Stimulated activated CD4-positive, alpha-beta T cell treated with anti-CD3 and anti-CD28 coated beads, Interleukin-1b, Interleukin-23, amount 100 ng/mL, for 24 hours (primary cell): ENCODE measurements at places on chromosomes 11 and 22.

- no peak for DNase-seq
Measured at GRCh38 chr11:36471577-36471976, 38.5 kb downstream of the TRAF6 start.

- no peak for DNase-seq
Measured at GRCh38 chr11:16587670-16588069, 150.8 kb upstream of the C11orf58 start.

GRCh38 chr11:67024410-67024809 is 1.5 kb downstream of the SYT12 start:
- no peak for DNase-seq

DNA sequence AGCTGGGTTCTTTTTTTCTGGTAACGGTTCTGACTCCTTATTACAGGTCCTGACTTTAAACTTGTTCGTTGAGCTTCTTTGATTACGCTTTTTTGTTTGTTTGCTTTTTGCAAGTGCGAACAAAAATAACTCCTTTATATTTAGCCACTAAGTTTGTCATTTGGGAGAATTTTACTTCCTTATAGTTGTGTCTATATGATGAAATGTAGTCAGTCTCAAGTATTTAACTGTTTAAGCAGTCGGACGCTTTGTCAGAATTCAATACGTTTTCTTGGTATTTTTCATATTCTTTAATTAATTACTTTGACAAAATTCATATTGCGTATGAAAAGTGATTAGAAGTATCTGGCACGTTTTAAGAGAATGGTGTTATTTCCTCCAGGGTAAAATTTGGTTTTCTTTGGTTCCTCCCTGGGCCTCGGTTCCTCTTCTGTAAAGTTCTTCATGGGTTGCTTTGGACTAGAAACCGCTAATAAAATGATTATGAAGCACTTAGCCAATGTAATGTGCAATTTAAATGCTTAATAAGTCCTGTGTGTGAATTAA is 1.3 kb downstream of the CBL start:
- DNase-seq, result no peak

GRCh38 chr22:46626911-46627805 is 7.0 kb downstream of the GRAMD4 start:
- DNase-seq, result no peak

DNA sequence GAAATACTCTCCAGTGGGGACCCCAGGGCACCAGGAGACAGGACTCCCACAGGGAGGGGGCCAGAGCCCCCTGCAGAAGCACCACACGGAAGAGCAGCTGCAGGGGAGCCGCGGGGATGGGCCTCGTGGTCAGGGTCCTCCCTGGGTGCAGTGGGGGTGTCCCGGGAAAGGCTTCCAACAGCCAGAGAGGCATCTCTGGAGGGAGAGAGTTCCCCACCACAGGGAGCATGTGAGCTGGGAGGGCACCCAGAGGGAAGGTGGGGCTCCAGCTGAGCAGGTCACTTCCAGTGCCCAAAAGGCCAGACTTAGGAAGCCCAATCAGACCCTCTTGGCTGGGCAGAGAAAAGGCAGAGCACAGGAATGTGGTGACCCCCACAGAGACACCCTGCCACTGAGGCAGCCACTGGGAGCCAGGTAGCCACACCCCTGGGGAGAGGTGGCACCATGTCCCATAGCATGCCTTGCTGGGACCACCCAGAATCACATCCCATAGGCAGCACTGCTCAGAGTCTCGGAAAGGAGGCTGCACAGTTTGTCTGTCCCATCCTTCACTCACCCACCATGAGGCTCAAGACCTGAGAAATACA is 49.9 kb upstream of the LMO1 start:
- DNase-seq, result no peak

DNA sequence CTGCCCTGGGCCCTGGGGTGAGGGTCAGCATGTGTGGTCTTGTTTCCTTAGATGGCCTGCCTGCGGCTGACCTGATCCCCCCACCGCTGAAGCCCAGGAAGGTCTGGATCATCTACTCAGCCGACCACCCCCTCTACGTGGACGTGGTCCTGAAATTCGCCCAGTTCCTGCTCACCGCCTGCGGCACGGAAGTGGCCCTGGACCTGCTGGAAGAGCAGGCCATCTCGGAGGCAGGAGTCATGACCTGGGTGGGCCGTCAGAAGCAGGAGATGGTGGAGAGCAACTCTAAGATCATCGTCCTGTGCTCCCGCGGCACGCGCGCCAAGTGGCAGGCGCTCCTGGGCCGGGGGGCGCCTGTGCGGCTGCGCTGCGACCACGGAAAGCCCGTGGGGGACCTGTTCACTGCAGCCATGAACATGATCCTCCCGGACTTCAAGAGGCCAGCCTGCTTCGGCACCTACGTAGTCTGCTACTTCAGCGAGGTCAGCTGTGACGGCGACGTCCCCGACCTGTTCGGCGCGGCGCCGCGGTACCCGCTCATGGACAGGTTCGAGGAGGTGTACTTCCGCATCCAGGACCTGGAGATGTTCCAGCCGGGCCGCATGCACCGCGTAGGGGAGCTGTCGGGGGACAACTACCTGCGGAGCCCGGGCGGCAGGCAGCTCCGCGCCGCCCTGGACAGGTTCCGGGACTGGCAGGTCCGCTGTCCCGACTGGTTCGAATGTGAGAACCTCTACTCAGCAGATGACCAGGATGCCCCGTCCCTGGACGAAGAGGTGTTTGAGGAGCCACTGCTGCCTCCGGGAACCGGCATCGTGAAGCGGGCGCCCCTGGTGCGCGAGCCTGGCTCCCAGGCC is 12.7 kb downstream of the TMEM121B start:
- no peak for DNase-seq

GRCh38 chr11:5865826-5866225 is 8.3 kb upstream of the OR52E8 start:
- no peak for DNase-seq

DNA sequence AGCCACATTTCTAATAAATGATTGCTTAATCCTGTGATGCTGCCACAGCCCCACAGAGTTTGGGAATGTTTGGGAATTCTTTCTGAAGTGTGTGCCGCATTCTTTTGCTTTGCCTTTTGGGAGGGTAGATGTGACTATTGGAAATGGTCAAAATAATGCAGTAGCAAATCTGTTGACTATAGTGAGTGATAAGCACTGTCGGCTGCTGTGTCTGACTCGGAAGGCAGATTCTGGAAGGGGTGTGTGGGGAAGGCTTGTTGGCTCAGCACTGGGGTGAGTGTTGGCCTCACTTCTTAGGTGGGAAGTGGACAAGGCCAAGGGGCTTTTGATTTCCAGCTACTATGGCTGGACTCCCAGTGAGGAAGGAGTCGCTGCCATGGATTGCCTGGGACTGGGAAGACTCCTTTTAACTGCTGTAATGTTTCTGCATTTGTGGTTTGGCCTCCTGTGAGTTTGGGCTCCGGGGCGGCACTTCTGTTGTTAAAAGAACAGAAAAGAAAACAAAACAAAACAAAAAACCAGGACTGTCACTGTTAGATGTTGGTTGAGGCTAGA is 20.1 kb downstream of the ZBTB16 start:
- DNase-seq, result no peak

DNA sequence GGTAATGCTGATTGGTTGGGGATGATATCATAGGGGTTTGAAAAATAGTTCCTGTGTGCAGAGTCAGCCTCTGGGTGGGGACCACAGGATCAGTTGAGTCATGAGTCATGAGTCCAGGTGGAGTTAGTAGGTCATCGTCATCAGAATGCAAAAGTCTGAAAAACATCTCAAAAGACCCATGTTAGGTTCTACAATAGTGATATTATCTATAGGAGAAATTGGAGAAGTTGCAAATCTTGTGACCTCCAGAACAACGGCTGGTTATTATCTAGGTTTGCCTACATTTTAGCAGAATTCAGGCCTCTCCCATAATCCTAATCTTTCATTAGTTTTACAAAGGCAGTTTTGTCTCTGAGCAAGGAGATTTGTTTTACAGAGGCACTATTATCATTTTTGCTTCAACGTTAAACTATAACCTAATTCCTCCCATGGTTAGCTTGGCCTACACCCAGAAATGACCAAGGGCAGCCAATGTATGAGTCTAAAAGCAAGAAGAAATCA is 38.9 kb downstream of the MS4A2 start:
- DNase-seq, result no peak

- DNase-seq, result no peak
Measured at GRCh38 chr11:125132071-125132470, 20.6 kb upstream of the TMEM218 start.

GRCh38 chr22:38023045-38023444 is 34.2 kb upstream of the PICK1 start:
- no peak for DNase-seq

DNA sequence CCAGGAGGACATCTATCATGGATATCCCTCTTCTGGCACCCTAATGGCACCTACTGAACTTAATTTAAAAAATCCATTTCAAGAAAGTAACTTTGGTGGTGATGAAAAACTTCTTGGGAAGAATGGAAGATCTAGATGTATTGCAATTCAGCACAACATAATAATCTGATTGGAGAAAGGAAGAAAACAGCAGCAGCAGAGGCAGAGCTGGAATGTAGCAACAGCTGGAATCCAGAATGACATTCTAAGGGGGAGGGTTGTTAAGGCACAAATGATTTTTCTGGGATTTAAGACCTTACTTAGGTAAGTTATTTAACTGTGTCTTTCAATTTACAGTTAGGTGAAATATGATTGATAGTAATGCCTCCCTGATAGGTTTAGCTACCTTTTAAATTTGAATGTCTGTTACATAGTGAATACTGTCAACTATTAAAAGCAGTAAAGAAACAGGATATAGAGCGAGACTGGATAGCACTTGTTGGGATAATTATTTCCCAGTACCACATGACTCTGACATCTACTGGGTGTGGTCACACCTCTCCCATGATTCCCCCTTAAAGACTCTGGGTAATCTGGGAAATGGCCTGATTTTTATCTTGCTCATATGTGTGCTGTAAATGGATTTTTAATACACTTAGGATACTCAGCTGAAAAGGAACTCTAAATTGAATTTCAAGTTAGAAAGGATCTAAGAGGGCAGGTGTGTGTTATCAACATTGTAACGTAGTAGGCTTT is 11.7 kb downstream of the CAPRIN1 start:
- DNase-seq, result no peak

DNA sequence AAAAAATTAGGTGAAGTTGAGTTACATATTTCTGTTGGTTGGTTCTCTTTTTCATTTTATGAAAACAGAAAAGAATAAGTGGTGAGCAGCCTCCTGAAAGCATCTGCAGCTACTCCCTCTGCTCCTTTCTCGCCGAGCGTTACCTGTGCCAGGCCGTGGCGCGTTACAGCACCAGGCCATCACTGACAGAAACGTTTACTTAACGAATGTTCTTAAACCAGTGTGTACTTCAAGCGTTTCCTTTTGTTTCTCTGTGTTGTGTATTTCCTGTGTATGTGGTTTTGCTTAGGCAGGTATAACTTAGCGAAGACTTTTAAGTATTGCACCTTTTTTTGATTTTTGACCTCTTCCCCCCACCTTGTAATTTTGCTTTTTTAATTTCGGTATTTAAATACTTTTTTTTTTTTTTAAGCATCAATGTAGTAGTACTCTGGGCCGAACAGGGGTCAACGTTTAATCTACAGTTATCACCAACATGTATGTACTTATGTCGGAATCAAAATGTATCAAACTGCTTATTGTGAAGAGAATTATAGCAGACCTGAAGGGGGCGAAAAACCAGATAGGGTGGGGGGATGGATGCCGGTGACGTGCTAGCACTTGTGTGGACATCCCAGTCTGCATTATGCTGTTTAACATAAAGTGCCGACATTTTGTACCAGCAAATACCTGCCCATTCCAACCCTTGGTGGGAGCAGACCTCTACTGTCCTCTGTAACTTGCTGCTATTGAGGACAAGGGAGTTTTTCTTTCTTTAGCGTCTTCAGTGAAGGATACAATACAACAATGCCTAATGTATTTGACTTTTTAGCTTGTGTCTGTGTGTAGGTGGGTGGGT is 21.6 kb upstream of the ADSL start:
- DNase-seq, result no peak

GRCh38 chr22:35023692-35024363 is 42.1 kb upstream of the ISX start:
- DNase-seq, result peak; percentile 57

DNA sequence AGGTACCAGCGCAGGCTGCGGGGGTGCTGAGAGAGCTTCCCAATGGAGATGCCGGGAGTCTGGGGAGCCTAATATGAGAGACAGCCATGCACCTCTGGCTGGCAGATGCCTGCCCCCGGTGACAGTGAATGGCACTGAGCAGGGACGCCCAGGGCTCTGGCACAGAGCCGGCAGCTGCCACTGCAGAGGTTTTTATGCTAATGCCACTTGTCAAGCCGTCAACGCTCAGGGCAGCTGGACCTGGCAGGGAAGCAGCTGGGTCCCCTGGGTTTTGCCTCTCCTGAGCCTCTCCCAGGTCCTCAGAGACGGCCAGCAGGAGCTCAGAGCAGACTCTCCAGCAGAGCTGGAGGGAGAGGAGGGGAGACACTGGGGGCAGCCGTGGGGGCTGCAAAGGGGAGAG is 573.6 kb downstream of the BUD13 start:
- no peak for DNase-seq

GRCh38 chr22:35708453-35708852 is 9.2 kb upstream of the APOL5 start:
- no peak for DNase-seq

GRCh38 chr22:20413217-20414058 is 19.5 kb downstream of the ZNF74 start:
- DNase-seq, result no peak

- DNase-seq, result no peak
Measured at GRCh38 chr11:14148653-14149273, 186.2 kb downstream of the SPON1 start.

- no peak for DNase-seq
Measured at GRCh38 chr11:64353715-64354506, 5.1 kb upstream of the RPS6KA4 start.

GRCh38 chr11:86463120-86463519 is 88.4 kb downstream of the CCDC81 start:
- no peak for DNase-seq

- no peak for DNase-seq
Measured at GRCh38 chr22:31040542-31041398, 40.3 kb upstream of the SMTN start.

DNA sequence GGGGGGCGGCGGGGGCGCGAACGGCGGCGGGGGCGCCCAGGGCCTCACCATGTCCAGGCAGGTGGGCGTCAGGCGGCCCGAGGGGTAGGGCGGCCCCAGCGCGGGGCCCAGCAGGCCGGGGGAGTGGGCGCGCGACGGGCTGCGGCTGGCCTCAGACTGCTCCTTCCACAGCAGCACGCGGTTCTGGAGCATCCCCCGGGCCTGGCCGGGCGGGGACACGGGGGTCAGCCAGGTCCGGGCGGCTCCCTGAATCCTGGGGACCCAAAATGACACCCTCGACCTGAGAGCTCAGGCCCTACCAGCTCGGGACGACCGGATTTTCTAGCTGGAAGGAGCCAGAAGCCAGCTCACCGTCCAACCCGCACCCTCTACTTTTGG is 5.5 kb upstream of the SLC16A8 start:
- DNase-seq, result no peak

DNA sequence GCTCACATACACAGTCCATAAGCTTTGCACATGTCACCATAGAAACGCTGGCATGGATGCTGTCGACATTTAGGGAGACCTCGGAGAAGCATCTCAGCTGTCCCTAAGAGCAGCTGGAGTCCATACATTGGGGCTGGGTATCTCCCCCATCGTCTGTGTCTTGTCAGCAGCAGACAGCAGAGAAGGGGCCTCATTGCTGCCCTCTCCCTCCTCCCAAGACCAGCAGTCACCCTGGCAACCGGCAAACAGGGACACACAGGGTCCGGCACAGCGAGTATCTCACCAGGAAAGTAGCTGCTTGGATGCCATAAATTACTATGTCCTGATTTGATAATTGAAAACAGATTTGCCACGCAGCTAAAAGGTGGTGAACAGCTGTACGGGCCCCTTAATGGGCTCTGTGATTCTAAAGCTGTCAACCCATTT is 84.4 kb downstream of the CD44 start:
- DNase-seq, result no peak

- DNase-seq, result no peak
Measured at GRCh38 chr11:24407733-24408132, 89.1 kb upstream of the LUZP2 start.

- no peak for DNase-seq
Measured at GRCh38 chr22:19168088-19168890, 10.2 kb downstream of the SLC25A1 start.
